Effector memory CD4-positive, alpha-beta T cell (primary cell): ENCODE measurements at places on chromosomes 4 and X.

DNA sequence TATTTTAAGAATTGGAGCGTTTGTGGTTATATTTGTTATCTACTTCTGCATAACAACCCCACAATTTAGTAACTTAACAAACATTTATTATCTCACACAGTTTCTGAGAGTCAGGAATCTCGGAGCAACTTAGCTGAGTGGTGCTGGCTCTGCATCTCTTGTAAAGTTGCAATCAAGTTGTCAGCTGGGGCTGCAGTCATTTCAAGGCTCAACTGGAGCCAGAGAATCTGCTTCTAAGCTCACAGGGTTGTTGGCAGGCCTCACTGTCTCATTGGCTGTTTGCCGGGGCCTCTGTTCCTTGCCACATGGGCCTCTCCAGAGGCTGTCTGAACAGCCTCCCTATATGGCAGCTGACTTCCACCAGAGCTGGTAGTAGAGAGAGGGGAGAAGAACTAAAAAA, 281.2 kb upstream of the GNPDA2 start:
- DNase-seq: no peak

- DNase-seq: no peak
Observed at GRCh38 chr4:140088323-140088967, 65.5 kb downstream of the MAML3 start.

DNA sequence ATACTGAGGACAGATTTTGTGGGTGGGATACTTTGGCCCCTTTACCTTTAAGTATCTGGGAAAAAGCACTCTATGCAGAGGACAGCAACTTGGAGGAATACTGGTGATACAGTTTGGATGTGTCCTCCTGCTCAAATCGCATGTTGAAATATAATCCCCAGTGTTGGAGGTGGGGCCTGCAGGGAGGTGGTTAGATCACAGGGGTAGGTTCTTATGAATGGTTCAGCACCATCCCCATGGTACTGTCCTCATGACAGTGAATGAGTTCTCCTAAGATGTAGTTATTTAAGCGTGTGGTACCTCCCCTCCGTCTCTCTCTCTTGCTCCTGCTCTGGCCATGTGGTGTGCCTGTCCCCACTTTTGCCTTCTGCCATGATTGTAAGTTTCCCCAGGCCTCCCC, 24.6 kb downstream of the GPAT3 start:
- no peak for DNase-seq

DNA sequence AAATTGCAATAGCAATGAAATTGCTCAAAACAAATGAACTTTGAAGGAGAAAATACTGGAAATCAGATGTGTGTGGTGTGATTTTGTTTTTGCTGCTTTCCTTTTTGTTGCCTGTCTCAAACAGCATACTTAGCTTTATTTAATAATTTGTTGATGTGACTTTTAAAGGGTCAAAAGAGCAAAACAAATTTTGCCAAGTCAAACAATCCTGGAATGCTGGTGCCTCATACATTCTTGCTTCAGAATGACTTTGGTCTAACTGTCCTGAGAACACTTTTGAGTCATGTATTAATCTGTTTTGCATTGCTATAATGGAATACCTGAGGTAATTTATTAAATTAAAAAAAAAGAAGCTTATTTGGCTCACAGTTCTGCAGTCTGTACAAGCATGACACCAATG, 3.4 kb downstream of the PF4V1 start:
- DNase-seq: no peak

GRCh38 chr4:138312536-138312911, 70.4 kb upstream of the SLC7A11 start:
- DNase-seq: no peak

DNA sequence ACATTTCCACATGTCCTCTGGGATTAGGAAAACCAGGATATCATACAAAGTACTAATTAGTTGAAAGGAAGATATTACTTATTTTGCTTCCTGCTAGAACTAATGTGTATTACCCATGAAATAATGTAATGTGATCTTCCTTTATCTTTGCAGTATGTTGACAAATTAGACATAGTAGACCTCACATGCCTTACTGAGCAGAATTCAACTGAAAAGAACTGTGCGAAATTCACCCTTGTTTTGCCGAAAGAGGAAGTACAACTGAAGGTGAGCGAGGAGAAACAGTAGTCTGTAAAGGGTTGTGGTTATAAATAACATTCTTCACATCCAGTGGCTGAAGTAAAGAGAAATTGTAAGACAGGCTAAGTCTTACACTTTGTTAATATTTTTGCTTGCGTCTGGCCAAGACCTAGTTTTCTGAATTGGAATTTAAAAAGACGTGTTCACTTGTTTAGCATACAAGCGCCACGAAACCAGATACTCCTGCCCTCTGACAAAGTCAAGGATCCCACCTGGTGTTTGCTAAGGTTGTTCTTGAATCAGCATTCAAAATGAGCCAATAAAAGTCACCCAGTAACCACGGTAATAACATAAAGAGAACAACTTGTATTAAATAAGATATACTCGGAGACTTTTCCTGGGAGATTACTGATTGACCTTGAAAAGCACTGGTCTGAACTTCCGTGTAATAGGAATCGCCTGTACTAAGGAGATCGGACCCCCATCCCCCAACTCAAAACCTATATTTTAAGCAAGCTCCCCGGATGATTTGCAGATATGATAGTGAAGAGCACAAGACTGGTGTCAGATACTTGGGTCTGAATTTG, 16.9 kb downstream of the STAP1 start:
- DNase-seq: no peak

- DNase-seq: no peak
Observed at GRCh38 chrX:48533165-48533564, 6.3 kb upstream of the TBC1D25 start.

- DNase-seq: no peak
Observed at GRCh38 chrX:11929476-11929875, 171.4 kb downstream of the MSL3 start.

DNA sequence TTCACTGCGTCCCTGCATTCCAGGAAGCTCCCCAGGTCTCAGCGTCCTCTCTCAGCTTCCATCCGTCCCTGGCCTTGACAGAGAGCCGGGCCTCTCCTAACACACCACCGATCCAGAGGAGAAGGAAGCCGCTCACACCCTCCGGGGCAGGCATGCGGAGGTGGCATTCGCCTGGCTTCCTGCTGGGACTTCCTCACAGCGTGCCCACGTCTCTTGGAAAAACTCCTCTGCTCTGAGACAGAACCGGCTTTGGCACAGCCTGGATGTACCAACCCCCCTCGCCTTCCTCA, 3.2 kb downstream of the CTAG2 start:
- no peak for DNase-seq

GRCh38 chrX:108642273-108642628, 94.1 kb downstream of the IRS4 start:
- DNase-seq: no peak

- no peak for DNase-seq
Observed at GRCh38 chr4:15322006-15322405, 105.8 kb upstream of the C1QTNF7 start.

DNA sequence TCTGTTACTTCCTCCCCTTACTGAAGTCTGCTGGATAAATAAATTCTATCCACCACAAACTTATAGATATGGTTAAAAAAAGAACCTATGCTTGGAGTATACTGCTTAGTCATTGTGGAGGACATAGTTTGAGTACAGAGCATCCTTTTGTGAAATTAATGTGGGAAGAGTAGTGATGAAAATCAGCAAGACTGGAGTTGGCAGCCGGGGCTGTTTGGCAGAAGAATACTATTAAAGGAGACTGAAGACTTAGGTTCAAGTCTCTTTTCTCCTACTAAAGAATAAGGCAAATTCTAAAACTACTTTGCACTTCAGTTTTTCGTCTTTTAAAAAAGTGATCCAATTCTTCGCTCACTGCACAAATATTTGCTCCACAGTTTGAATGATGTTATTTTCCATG, 326.6 kb upstream of the ATOH1 start:
- DNase-seq: no peak

DNA sequence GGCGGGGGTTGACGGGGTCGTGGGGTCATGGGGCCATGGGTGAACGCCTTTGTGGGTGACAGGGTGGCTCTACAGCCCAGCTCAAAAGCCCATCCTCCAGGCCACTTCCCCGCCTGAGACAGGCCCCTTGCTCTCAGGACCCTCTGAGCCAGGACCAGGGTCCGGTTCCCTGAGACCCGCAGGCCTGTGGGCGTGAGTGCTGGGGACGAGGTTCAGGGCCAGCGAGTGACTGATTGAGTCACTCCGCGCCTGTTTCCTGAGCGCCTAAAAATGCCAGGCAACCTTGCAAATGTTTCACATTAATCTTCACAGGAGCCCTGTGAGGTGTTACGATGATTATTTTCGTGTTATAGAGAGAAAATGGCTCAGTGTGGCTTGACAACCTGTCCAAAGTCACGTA, 97.8 kb downstream of the ZNF674 start:
- no peak for DNase-seq

- DNase-seq: no peak
Observed at GRCh38 chrX:139815771-139816170, 107.8 kb upstream of the MCF2 start.

DNA sequence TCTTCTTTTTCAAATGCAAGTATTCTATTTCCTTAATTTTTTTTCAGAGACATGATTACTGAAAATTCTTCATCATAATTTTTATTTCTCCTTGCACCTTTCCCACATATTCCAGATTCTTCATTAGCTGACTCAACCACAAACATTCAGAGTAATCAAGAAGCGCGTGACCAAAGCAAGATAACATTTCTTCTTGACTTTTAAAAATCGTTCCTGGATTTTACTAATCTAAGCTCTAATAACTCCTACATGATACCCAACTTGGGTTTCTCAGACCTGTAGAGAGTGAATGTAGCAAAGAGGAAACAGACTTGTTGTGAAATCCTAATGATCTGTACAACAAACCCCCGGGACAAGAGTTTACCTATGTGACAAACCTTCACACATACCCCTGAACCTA, 615.0 kb downstream of the TMA16 start:
- DNase-seq: no peak

GRCh38 chr4:152936446-152937335, 568 bp downstream of the FHDC1 start:
- no peak for DNase-seq

DNA sequence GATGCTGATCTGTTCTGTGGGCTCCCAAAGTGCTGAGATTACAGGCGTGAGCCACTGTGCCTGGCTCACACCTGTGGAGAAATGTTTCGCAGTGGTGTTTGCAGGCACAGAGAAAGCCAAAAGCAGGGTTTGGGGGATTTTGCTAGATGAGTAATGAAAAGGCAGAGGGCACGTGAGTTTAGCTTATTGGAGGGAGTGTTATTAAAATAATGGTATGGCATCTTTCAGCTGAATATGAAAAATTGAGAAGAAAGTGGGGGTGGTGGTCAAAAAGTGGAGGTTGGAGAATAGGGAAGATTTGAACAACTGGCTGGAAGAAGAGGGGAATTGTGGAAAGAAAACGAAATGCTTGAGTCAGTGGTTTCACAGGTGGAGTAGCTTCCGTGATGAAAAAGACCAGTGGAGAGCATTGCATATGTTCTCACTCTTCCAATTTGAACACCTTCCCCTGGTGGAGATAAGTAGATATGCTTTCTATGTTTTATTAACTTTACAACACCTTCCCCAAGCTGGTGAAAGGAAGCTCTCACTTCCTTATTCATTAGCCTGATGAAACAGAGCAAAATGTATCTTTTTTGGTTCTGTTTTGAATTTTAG, 1.1 kb upstream of the CHST7 start:
- peak; percentile 18 for DNase-seq

DNA sequence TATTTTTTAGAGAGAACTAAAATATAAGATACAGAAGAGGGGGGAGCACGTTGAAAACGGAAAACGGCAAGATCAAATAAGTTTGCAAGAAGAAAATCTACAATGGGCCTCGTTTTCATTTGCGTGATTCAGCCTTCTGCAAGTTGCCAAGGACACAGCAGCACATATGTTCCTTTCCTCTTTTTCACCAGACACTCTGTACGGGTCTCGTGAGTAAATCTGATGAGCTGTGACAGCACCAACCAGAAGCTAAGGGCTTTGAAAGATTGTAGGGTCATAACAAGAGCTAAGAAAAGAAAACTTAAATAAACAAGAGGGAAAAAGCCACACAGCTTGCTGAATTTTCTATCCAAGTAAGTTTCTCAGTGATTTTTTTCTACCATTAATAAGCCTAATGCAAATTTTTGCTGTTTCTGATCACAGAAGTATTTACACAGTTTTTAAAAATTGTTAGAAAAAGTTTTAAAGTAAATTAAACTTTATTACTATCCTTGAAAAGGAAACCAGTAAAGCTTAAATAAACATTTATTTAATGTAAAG, 63.4 kb downstream of the SCML2 start:
- DNase-seq: no peak

DNA sequence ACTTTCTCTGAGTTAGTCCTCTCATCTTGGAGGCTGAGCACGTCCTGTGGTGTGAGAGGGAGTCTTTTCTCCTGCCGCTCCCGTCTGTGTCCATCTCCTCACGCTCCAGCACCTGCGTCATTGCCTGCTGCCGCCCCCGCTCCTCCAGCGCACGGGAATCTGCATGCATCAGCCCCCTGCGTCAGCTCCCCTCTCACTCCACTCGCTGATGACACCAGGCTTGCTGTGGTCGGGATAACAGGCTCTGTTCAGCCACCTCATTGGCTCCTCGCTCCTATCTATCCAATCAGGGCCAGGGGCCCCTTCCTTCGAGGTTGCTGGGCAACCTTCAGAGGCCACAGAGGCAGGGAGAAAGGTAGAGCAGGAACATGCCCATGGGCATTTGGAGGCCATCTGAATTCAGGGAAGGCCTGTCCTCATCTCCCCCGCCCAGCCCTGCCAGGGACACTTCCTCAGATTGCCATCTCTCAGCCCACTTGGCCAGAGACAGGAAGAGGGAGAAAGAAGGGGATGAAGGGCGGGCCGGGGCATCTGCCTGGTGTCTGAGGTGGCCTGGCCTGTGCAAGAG, 9.3 kb downstream of the ZNF185 start:
- DNase-seq: no peak

DNA sequence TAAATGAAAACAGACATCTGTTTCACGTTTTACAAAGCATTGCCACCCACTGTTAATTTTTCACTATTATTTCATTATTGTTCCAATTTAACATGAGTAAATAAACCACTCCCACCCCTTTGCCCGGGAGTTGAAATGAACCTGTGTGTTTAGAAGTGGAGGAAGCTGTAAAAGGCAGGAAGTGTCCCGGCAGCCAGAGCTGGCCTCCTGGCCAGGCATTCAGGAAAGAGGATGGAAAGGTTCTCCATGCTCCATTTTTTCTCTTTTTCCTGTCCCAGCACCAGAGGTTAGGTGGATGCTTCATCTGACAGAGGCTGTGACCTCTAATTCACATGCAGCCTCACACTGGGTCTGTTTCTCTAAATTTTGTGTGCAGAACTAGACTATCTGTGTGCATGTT, 55.5 kb upstream of the LNX1 start:
- no peak for DNase-seq

GRCh38 chr4:149121023-149121404, 678.8 kb upstream of the NR3C2 start:
- DNase-seq: no peak

GRCh38 chr4:128483041-128483440, 195.4 kb upstream of the PGRMC2 start:
- no peak for DNase-seq

DNA sequence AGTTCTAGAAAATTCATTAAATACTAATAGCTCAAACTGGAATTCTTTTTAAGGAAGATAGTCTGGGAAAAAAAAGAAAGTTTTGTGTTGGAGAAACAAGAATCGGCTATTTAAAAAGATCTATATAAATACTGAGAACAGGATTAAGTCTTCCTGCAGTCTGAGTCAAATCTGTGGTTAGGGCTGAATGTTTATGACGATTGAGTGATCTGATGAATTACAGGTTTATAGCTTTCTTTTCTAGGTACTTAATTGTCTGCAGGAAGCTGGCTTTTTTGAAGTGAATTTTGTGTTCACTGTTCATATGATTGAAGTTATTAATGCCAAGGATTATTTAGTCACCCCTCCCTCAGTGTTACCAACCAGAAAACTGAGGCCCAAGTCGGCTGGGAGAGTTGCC, 42.2 kb downstream of the TLL1 start:
- no peak for DNase-seq

GRCh38 chrX:130228871-130229270, 39.8 kb downstream of the ZNF280C start:
- DNase-seq: no peak
